ENCODE measurements at places on chromosomes 3 and 15.

- no peak for DNase-seq
These were observed 430.7 kb upstream of the CBLB start for GRCh38 chr3:106299300-106300098.

DNA sequence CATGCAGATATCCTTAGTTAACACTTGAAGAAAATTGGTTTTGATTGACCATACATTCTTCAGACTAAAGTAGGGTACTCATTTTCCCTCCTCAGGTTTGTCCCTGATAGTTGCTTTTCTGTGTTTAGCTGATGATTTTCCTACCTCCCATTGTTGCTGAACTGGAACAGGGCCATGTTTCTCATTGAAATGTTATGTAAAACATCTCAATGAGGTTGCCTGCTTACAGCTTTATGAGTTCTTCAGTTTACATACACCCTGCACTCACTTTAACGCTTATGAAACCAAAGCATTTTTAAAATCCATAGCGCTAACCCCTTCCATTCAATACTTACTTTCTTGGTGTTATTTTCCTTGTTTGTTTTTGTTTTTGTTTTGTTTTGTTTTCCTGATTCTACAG lies 61.9 kb downstream of the HMG20A start:
- DNase-seq = no peak

DNA sequence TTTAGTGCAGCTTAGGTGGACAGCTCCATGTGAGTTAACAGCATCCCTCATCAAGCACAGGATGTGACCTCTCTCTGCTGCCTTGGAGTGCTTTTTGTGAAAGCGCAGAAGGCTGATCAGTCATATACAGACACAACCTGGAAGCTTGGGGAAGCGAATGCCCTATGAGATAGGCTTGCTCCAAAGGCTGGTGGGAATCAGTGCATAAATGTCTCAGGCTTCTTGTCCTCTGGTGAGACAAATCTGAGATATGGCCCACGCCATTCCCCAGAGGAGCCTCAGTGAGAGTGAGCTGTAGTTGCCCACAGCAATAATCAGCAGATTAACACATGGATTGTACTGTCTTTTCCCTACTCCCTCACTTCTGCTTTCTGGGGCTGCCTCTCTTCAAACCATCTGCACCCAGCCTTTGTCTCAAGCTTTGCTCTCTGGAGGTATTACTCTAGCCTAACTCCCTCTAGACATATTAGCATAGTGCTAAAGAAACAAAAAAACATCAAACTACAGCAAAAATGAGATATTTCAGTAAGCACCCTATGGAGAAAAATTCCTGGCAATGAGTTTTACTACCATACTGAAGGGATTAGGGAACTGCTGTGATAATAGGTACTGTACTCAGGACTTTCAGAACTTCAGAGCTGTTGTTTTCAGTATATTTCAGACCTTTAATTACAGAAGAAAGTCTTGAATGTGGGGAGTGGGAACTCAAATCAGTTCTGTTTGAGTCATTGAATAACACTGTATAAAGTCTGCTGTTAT lies 113.7 kb downstream of the OXSM start:
- DNase-seq = no peak

GRCh38 chr3:25125201-25125600 lies 302.9 kb upstream of the RARB start:
- no peak for DNase-seq

- no peak for DNase-seq
These were observed 50.2 kb downstream of the FAM174B start for GRCh38 chr15:92605225-92605944.

- DNase-seq = no peak
These were observed 129.7 kb downstream of the NR2E3 start for GRCh38 chr15:71939981-71940588.

GRCh38 chr3:26652164-26652563 lies 29.6 kb downstream of the LRRC3B start:
- DNase-seq = no peak

DNA sequence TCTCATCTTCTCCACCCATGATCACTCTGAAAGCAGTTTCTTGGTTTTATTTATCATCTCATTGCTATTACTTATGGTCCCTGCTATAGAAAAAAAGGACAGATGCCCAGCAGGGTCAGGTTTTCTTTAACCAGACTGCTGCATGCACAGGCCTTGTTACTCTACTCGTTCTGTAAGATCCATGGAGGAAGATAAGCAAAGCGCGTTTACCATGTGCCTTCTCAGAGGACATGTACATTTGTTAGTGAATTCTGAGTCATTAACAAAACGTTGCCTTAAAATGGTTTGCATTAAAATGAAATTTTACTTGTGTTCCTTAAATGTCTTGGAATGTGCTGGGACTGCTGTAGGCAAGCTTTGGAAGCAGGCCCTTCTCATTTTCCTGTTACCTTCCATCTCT lies 657.3 kb upstream of the KCNMB2 start:
- DNase-seq = no peak

GRCh38 chr3:185929192-185930151 lies 8.3 kb downstream of the TRA2B start:
- DNase-seq = no peak

DNA sequence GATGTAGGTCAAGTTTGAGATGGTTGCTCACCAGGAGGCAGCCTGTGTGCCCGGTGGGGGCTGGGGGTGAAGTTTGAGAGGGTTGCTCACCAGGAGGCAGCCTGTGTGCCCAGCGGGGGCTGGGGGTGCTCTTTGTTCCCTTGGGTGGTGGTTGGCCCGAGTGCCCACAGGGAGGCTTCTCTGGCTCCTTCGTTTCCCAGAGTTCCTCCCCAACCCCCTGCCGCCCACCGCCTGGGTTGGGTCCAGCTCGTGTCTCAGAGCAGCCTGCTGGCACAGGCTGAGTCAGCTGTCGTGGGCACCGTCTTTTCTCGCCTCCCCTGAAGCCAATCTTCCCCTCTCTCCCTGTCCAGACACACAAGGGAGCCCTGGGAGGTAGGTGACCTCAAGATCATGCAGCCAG lies 3.1 kb downstream of the APBA2 start:
- no peak for DNase-seq

DNA sequence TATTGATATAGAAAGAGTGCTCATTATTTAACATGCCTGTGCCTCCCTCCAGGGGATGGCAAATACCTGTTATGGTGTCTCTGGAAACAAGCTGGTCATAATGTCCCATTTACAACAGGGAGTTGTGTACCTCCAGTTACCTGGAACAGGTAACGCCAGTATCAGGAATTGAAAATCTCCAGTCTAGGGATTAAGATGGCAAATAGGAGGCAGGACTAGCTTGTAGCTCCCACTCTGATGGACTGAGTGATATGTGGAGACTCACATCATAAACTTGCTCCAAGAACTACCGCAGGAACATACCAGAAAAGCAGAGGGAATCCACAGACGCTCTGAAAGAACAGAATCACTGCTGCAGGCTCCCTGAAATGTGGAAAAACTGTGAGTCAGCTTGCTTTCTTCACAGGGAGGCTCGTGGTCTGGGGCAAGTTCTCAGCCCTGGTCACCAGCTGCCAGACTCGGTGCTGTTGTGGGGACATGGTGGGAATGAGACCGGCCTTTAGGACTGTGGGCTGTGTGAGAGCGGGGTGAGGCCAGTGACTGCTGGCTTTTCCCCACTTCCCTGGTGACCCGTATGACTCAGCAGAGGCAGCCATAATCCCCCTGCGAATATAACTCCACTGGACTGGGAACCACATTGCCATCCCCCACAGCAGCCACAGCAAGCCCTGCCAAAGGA lies 97.4 kb downstream of the KCNAB1 start:
- no peak for DNase-seq

GRCh38 chr3:176734146-176734545 lies 463.1 kb downstream of the TBL1XR1 start:
- no peak for DNase-seq

DNA sequence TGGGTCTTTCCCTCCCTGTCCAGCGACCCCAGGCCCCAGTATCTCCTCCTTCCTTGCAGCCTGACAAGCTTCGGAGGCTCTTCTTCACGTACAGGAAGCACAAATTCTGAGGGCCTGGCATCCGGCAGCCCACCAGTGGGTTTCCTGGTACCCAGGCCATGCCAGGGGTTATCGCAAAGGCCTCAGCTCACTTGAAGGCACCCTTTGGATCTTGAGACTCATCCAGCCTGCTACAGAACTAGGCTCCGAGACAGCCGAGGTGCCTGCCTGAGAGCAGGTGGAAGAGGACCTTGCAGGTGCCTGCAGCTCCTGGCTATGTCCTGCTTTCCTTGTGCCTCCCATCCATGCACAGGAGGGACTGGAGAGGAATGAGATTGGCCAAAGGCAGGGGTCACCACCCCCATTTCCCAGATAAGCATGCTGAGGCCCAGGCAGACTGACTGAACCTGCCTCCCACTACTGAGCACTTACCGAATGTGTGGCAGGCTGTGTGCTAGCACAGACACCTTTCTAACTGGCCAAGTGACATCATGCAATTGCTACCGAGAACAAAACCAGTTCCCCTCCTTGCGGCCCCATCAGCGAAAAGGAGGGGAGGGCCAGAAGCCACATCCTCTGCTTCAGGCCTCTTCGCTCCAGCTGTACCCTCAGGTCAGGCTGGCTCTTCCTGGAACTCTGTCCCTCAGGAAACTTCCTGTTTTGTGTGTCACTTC lies 11.2 kb downstream of the SH2D7 start:
- peak; percentile 62 for DNase-seq

DNA sequence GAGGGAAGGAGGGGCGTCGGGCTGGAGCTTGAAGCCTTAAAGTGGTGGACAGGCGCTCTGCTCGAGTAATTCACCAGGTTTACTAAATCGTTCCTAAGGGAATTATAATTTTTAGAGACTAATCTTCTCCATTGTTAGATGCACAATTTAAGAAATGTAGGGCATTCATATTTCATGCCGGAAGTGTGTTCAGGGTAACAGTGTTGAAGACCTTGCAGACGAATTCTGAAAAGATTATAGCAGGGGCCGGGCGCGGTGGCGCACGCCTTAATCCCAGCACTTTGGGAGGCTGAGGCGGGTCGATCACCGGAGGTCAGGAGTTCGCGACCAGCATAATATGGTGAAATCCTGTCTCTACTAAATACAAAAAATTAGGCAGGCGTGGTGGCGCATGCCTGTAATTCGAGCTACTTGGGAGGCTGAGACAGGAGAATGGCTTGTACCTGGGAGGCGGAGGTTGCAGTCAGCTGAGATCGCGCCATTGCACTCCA lies 365 bp upstream of the GTF2A2 start:
- no peak for DNase-seq

GRCh38 chr15:41923401-41923997 lies 29.6 kb upstream of the SPTBN5 start:
- DNase-seq = no peak
